ENCODE measurements at places on chromosomes 2 and 18. TPM values are rescaled to one million over a fixed set of nuclear protein-coding genes. Genes with fewer than 3 reads are reported as not detected.

The DNAJC5G gene
- 10.8 TPM for total RNA-seq

The DPP10 gene
- 77.9 TPM for total RNA-seq

GRCh38 chr2:86510436-86510933 lies 52.8 kb downstream of the CHMP3 start:
- no peak for DNase-seq

GRCh38 chr18:32621034-32621433 lies 150.4 kb upstream of the GAREM1 start:
- DNase-seq: no peak

Data from dorsolateral prefrontal cortex (tissue), 122 donors.